Frontal cortex (tissue), 4 donors: ENCODE measurements at places on chromosomes 5 and 9. TPM values are rescaled to one million over a fixed set of nuclear protein-coding genes. Genes with fewer than 3 reads are reported as not detected.

PCDHA1 gene
- 8.6 TPM for total RNA-seq

PCDHAC2 gene
- total RNA-seq: 29.8 TPM

IER5L gene
- 33.8 TPM for total RNA-seq

SPINK13 gene
- total RNA-seq: not detected
